M059J (cell line): ENCODE measurements at places on chromosomes 13 and 19.

DNA sequence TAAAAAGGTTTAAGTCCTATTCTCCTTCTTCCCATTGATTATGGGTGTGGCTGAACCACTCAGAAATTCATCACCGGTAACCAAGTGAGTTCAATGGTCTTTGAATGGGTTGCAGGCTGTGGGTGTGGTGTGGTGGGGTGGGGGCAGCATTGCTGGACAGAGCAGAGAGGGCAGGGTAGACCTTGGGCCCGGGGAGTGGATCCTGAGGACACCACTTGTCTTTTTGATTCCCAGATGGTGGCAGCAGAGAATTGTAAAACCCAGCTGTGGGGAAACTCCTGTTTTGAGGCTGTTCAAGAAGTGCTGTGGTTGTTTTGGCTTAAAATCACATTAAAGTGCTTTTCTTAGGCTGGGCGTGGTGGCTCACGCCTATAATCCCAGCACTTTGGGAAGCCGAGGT, 45.8 kb upstream of the RGCC start:
- DNase-seq, result peak; percentile 48

- DNase-seq, result no peak
Measured at GRCh38 chr19:48630296-48631063, 6.7 kb downstream of the DBP start.

DNA sequence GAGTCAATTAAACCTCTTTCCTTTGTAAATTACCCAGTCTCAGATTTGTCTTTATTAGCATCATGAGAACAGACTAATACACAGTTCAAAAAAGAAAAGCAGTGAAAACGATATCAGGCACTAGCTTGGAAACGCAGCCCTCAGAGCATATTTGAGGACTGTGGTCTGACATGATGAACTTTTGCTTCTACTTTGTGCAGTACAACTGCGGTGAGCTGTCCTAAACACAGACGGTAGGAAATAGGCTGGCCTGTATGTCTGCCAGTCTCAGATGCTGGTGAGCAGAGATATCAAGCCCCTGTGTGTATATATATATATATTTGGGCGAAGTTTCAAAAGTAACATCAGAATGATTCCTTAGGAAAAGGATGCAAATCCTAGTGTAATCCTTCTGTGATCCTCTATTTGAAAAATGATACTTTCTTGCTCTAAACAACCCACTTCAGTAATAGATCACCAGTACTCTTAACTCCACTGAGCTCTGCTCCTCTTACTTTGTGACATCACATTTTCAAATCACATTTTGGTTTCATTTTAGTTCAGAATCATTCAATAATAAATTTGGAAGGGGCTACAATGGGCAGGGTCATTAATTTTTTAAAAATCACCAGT, 74.4 kb downstream of the TNFRSF19 start:
- no peak for DNase-seq

DNA sequence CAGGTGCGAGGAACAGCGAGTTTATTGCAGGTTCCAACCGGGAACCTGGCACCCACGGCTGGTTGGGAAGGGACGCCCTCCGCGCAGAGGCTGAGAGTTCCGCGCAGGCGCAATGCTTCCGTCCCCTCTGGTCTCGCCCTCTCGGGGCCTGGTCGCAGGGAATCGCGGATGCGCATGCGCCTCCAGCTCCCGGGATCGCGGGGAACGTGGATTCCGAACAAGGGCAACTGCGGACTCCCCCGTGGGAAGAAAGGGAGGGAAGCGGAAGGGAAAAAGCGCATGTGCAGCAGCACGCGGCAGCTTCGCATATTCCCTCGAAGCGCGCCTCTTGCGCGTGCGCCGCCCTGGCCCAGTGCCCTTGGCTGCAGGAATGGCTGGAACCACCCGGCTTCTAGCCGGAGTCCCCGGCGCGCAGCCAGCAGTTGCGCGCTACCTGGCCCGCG, 1.1 kb downstream of the TSSK6 start:
- no peak for DNase-seq

GRCh38 chr13:27168906-27169657, 2.5 kb downstream of the USP12 start:
- no peak for DNase-seq

- DNase-seq, result peak; percentile 57
Measured at GRCh38 chr19:3982701-3983541, 2.3 kb downstream of the EEF2 start.

- no peak for DNase-seq
Measured at GRCh38 chr19:51271067-51271466, 20.2 kb downstream of the SIGLECL1 start.

DNA sequence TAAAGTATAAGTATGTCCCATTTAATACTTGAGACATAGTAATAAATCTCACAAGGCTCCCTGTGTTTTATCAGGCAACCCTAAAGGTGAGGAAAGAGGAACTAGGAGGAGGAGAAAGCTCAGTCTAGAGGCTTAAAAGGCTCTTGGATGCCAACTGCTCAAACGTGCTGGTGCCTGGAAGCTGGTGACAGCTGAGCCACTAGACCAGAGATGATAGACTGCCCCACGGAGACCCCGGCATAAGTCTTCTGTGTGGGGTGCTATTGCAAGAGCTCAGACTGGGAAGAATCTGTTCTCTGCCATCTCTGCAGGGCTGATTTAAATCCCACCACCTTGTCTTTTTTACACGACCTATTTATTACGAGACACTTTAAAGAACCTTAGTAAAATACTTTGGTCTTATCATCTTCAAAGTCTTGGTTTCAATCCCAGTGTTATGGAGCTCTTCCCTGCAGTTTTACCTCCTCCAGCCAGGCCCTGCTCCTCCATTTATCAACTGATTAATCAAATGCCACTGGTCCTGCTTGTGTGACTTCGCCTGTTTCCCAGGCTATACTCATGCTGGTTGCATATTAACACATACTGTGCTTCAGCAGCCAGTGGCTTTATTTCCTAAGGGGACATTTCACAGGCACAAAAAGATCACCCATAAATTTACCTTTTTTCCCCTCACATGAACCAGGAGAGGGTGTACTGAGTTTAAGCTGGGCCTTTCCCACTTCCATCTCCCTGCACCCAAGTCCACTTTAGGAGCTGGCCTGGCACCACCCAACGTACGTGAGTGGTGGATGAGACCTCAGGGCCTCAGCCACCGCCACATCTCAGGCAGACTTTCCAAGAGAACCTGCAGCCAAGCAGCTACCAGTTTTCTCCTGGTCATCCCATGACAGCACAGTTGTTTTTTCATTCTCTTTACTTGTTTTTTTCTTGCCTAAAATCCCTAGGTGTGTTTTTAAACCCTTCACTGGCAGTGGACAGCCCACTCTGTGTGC, 7.8 kb upstream of the ATP12A start:
- no peak for DNase-seq

- DNase-seq, result peak; percentile 84
Measured at GRCh38 chr19:46886546-46887239, 25.9 kb downstream of the ARHGAP35 start.

DNA sequence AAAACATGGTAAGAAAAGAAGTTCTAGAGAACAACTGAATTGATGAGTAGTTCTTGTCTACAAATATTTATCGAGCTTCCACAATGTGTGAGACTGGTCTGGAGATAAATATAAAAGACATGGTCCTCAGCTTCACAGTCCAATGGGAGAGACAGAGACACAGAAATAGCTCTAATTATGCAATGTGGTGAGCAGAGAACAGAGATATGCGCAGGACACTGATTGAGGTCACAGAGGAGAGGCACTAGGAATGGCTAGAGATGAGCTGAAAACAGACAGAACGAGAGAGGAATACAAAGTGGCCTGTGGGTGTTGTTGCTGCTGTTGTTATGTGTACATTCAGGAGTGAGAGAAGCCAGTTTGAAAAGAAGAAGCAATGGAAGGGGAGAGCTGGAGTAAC, 53.2 kb downstream of the GPALPP1 start:
- no peak for DNase-seq

- DNase-seq, result no peak
Measured at GRCh38 chr13:50522506-50522905, 321.0 kb downstream of the DLEU7 start.

GRCh38 chr19:1106841-1107660, 3.3 kb downstream of the GPX4 start:
- peak; percentile 74 for DNase-seq

DNA sequence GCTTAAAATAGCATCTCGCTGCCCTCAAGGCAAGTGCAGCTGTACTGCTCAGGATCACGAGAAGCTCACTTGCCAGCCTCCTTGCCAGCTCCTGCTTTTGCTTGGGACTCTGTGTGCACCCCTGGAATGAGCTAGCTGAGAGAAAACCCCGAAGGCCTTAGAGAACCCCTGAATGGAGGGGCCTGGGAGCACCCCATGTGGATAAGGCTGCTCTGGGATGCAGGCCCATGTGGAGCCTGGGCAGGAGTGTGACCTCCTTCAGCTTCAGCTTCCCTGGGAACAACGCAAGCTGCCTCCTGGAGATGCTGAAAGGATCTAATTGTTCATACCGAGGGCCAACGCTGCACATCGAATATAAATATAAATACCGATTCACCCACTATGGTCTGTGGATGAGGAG, 109.2 kb downstream of the HSPH1 start:
- DNase-seq, result no peak

GRCh38 chr19:8506402-8506957, 4.0 kb upstream of the PRAM1 start:
- no peak for DNase-seq

- peak; percentile 39 for DNase-seq
Measured at GRCh38 chr13:74129500-74130191, 4.6 kb downstream of the KLF12 start.

DNA sequence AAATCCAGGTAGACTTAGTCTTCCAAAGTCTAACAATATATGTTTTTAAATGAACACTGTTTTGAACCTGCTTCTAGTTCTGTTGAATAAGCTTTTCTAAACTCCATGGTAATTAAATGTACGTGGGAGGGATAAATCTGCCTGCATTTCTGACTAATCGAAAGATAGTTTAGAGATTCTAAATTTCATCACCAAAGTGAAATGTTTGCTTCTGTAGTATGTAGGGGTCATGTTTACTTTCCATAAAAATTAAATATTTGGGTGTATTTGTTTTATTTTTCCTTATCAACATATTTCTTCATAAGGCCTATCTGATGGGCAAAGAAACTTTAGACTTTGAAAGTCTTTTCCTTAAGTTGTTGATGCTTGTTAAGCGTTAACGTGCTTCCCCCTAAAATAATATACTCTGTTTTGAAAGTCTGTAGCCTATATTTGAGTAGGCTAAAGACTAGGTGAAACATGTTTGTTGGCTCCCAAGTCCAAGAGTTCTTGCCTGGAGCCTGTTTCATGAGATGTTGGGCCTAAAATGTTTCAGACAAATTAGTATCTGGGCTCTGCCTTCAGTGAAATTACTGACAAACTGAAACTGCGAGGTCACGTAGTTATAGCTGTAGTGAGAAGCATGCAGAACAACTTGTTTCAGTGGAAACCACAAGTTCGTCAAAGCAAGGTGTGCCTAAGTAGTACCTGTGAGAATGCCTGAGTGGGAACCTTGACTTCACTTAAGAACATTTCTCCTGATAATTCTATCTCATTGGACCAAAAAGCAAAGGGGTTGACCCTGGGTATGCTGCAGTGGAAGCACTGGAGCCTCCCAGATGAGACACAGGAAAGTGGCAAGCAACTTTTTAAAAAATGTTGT, 126.2 kb downstream of the LMO7 start:
- DNase-seq, result no peak

DNA sequence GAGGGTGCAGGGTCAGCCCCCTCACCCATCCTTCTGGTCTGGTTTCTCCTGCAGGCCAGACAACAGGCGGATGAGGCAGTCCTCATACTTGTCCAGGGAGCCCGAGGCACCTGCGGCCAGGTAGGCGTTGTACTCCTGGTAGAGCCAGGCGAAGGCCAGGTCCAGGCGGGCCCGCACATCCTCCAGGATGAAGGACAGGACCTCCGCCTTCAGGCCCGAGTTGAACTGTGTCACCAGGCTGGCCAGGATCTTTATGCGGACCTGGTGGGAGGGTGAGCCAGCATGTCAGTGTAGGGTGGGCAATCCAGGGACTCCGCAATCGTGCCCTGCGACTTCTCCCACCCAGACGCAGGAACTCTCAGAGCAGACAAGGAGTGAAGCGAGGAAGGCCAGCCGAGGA, 13.8 kb upstream of the RSPH6A start:
- DNase-seq, result no peak

- no peak for DNase-seq
Measured at GRCh38 chr13:113472355-113473025, 18.0 kb downstream of the DCUN1D2 start.

DNA sequence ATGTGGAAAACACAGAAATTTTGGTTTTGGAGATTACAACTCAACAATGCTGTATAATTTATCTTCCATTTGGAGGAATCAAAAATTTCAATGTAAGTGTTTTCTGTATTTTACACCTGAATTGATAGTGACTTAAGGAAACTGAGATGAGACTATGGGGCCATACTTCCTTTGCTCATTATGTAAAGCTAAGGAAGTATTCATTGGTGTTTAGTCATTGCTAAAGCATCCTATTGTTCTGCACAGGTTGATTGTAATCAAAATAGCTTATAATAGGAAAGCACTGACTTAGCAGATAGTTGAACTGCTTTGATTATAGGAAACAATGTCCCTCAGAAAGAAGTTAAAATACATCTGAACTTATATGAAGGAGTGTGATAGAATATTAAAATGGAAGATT, 244.4 kb upstream of the SLITRK5 start:
- no peak for DNase-seq

- DNase-seq, result no peak
Measured at GRCh38 chr13:48551329-48551728, 18.4 kb upstream of the RCBTB2 start.

- DNase-seq, result peak; percentile 16
Measured at GRCh38 chr19:47778954-47779351, 450 bp downstream of the SELENOW start.
